ENCODE measurements at places on chromosomes 1 and 21.

DNA sequence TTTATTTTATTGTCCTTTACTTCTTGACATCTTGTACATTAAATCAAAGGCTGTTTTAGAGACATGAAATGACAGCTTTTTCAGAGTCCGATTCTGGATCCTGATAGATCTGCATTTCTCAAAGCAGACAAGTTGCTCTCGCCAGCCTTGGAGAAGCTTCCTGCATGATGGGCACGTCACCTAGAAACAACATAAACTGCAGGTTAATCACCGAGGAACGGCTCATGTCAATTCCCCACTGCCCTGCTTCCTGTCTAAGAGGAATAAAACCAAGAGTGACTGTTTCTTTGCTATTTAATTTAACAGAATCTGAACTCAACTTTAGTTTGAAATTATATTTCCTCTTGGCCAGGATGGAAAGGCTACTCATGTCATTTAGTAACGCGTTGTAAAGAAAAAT, 77.0 kb downstream of the RWDD3 start:
- no peak for DNase-seq

DNA sequence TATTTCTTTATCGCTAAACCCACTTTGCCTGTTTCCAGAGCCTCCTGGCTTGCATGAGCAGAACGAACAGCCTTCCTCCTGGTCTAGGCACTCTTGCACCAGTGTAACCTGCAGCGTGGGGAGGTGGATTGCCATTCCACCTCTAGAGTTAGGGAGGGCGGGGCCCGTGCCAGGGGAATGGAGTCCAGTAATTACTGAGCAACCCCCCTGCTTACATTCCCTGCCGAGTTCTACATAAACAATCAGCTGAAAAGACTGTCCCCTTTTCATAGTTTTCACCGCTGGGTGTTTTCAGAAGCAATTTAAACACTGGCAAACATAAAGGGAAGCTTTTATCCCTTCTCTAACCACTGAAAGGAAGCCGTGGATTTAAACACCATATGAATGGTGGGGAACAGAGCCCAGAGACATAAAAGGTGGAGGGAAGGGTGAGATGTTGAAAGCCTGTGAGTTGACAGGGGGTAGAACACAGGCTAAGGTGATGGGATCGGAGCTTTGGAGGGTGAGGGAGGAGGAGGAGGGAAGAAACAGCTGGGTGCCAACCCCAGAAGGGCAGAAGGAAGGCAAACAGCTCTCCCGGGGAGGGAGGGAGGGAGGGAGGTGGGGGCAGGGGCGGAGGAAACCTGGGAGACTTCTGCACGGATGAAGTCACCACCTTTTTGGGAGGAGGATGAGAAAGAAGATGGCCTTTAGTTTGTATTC, 68.0 kb upstream of the WDR26 start:
- no peak for DNase-seq

GRCh38 chr1:10960411-10961299, 51.8 kb upstream of the TARDBP start:
- DNase-seq: no peak

DNA sequence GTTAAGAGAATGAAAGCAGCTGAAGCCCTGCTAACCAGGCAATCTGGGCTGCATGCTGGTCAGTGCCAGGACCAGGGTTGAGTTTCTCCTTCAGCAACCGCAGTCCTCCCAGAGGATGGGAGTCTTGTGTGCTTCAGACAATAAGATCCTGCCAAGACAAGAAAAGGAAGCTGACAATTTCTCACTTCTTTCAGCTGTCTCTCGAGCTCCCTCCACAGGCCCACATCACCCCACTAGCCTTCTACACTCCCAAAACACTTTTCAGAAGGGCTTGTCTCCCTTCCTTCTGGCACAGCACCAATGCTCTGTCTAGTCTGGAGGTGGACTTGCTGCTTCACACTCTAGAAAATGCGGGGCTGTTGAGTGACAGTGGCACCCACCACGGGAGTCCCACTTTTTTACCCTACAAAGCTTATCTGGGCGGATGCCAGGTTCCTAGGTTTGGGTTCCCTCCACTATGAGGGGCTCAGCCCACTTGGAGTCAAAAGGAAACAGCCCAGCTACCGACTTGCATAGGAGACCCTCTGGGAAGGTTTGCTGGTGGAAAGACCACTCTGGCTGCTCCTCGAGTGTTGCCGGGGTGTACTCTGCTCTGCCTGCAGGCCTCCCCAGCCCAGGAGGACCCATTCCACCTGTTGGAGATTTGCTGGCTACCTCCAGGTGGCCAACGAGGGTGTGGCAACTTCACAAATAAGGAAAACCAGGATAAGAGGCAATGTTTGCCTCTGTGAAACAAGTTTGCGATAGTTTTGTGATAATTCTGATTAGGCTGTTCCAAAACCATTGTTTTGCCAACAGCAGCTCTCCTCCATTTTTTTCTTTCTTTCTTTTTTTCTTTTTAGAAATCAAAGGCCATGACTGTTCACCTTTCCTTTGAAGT, 68.9 kb downstream of the TENT5C start:
- no peak for DNase-seq

- peak; percentile 99 for DNase-seq
Measured at GRCh38 chr1:220370041-220370700, 97.9 kb upstream of the RAB3GAP2 start.

- DNase-seq: no peak
Measured at GRCh38 chr1:37017720-37018119, 16.6 kb downstream of the GRIK3 start.

DNA sequence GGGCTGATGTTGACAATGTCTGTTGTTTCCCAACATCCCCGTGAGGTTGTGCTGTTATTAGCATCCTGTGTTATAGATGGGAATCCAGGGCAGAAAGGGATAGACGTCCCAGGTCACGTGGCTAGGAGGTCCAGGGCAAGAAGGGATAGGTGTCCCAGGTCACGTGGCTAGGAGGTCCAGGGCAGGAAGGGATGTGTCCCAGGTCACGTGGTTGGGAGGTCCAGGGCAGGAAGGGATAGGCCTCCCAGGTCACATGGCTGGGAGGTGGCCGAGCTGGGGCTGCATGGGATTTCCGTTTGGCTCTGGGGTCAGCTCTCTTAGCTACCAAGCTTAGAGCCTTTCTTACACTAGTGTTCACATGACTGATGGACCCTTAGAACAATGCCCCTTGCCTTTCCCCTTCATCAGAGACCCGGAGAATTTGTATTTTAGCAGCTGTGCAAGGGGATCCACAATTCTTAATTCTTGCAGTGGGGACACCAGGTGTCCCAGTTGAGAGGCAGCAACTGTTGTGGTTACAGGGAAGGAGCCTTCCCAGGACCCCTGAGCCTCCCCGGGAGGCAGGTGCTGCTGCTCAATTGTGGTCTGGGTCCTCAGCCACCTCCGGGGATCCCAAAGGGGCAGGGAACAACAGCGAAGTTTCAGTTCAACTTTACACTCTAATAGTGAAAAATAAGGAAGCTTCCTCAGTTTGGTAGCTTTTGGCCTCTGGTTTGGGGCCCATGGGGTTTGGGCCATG, 69.2 kb downstream of the UMODL1 start:
- DNase-seq: no peak

DNA sequence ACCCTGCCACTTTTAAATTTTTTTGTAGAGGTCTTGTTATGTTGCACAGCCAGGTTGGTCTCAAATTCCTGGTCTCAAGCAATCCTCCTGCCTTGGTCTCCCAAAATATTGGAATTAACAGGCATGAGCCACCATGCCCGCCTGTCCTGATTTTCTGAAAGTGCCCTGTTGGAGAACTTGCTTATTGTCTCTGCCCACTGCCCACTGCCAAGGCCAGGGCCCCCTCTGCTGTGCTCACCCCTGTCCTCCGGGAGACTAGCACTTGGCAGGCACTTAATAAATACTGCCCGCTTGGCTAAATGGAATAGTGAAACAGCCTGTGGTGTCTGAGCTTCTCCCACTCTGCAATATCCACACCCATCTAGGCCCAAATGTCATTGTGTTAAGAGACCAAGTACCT, 35.7 kb downstream of the CTNNBIP1 start:
- no peak for DNase-seq

GRCh38 chr1:221227872-221228337, 348.7 kb downstream of the HLX start:
- DNase-seq: no peak

DNA sequence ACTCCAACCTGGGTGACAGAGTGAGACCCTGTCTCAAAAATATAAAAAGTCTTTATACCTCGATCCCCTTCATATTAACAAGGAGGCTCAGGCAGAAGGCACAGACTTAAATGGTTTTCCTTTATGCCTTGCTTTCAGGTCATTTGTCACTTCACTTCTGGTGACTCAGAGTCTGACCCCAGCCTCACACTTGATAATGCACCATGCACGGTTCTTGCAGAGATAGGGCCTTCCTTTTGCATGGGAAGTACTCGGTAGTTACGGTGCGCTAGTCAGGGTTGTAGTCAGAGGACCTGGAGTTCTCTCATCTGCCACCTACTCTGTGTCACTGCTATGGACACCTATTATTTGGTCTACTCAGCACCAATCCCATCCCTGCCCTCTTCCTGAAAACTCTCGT, 43.6 kb upstream of the BMP8B start:
- DNase-seq: no peak

GRCh38 chr1:32398401-32398800, 4.2 kb upstream of the BSDC1 start:
- no peak for DNase-seq

GRCh38 chr1:43979261-43979527, 184 bp downstream of the B4GALT2 start:
- no peak for DNase-seq

DNA sequence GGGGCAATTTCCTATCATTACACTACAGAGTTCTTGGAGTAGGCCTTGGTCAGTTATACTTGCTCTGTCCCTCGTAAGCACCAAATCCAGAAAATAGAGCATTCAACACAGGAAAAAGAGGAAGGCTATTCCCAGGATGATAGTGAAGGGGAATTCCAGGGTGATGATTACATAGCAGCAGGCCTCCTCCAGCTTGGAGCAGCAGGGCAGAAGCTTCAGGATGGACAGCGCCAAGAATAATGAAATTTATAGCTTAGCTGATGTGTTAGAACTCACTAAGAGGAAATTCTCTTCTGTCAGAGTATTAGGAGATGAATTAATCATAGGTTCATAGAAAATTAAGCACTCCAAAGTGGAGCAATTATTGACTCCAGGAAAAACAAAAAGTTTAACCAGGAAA, 10.8 kb upstream of the SMAP2 start:
- DNase-seq: no peak

- DNase-seq: no peak
Measured at GRCh38 chr21:16179773-16180172, 450.0 kb downstream of the USP25 start.

GRCh38 chr1:112040891-112041740, 51.6 kb upstream of the KCND3 start:
- peak; percentile 5 for DNase-seq

DNA sequence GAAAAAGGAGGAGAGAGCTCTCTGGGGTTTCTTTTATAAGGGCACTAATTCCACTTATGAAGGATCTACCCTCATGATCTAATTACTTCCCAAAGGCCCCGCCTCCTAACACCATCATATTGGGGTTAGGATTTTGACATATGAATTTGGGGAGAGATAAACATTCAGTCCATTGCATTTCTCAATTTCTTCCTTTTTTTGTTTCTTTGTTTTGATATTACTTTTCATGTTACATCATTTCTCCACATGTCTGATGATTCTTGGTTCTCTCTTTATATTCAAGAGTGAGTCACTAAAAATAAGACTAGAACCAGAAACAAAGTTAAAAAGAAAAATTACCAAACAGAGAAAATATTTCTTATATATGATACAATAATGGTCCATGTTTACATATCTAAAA, 63.2 kb upstream of the DUSP10 start:
- DNase-seq: no peak

GRCh38 chr1:3884966-3885365, 15.1 kb downstream of the C1orf174 start:
- DNase-seq: no peak

- no peak for DNase-seq
Measured at GRCh38 chr1:165408518-165408917, 36.4 kb downstream of the RXRG start.

- DNase-seq: no peak
Measured at GRCh38 chr1:35136780-35137179, 56.2 kb downstream of the SFPQ start.

DNA sequence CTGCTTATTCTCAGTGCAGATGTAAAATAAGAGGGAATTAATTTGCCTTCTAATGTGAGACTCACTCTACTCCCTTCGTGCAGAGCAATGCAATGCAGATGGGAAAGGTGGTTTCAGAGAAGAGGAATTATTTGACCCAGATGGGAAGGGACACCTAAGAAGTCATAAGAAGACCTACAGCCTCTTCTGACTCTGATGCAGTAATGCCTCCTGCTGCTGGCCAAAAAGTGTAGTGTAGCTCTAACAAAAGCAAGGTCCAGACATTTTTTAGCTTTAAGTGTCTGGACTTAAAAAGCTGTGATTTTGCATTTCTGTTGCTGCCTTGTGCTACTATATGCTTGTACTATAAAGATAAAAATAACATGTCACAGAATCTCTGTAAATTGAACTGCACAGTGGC, 501.4 kb downstream of the TTLL7 start:
- DNase-seq: no peak

GRCh38 chr1:114353262-114353661, 157.7 kb downstream of the TRIM33 start:
- no peak for DNase-seq

GRCh38 chr1:160685266-160685665, 26.4 kb downstream of the CD48 start:
- DNase-seq: no peak

- no peak for DNase-seq
Measured at GRCh38 chr1:220784751-220785150, 2.0 kb upstream of the MTARC1 start.

- no peak for DNase-seq
Measured at GRCh38 chr1:34965597-34965996, 19.6 kb downstream of the TMEM35B start.

DNA sequence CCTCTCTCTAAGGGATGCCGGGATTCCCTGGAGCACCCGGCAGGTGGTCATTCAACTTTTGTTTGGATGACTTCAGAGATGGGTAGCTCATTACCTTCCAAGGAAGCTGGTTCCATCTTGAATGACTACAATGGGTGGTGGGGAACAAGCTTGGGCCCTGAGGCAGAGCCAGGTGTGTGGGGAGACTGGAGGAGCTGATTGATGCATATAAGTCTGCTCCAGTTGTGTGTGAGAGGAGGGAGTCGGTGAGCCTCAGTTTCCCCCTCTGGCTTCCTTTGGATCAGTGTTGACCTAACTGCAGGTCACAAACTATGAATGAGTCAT, 133.8 kb upstream of the ZBTB40 start:
- DNase-seq: no peak

- no peak for DNase-seq
Measured at GRCh38 chr21:42356046-42356445, 5.3 kb upstream of the TFF2 start.

- no peak for DNase-seq
Measured at GRCh38 chr1:22854688-22855565, 117.7 kb downstream of the LACTBL1 start.

- DNase-seq: no peak
Measured at GRCh38 chr21:39452207-39452969, 618 bp downstream of the SH3BGR start.
